RWPE2 (cell line): ENCODE measurements at places on chromosomes 2 and 18.

GRCh38 chr2:218607436-218608115 lies at the start of gene PLCD4:
Gene PLCD4 (plus strand): TSS chr2:218607899. CDS start chr2:218615740, 7,841 bp downstream.
- DNase-seq: peak; percentile 78

DNA sequence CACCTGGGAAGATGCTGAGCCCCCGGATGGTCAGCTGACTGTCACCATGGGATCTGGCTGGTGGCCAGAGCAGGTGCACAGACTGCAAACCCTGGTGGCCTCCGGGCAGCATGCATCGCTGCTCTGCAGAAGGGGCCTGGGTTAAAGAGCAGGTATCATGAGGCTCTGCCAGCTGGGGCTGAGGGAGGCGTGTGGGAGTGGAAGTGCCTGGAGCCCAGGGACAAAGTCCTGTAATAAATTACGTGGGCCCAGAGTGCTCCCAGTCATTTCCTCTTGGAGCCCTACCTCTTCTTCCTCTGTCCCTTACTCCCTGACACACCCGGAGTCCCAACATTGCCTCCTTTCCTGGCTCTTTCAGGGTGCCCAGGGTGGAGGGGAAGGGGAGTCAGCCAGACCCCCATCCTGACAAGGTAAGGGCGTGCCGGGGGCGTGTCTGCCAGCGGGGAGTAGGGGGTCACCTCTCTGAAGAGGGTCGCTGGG lies at the start of gene MYO7B:
Gene MYO7B (plus strand): TSS at position 262 of the 480 bp plus-strand sequence. CDS start 24,040 bp downstream, outside the sequence.
- no peak for DNase-seq

DNA sequence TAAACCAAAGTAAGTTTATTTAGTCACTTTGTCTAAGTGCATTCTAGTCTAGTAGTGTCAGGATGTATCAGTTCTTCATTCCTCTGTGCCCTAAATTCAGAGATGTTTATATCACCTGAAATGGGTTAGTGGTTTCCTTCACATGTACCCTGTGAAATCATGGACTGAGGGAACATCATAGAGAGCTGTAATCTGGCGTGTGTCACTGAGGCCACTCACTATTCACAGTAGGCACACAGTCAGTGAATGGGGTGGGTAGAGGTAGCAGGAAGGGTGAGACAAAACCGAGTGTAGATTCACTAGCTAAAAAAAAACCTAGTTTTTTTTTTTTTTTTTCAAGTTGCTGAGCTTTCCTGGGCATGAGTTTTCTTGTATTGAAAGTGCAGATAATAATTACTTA lies 5.6 kb downstream of the KIF5C start:
- no peak for DNase-seq

GRCh38 chr18:55485666-55486065 lies 102.3 kb downstream of the TCF4 start:
- DNase-seq: no peak

DNA sequence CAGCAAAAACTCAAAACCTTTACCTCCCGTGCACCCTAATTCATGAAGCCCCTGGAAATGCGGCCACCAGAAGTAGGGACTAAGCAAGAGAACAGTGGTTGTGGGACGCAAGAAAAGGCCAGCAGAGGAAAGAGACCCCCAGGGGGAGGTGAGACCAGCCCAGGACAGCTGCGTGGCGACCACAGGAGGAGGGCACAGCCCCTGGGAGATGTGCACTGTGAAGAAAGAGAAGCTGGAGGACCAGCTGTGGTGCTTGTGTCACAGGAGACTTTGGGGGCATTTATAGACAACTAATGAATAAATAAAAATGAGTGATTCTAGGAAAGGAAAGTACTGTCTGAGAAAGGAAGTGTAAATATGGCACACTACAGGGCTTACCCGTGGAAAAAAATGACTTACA lies 263.8 kb downstream of the EIPR1 start:
- DNase-seq: no peak

DNA sequence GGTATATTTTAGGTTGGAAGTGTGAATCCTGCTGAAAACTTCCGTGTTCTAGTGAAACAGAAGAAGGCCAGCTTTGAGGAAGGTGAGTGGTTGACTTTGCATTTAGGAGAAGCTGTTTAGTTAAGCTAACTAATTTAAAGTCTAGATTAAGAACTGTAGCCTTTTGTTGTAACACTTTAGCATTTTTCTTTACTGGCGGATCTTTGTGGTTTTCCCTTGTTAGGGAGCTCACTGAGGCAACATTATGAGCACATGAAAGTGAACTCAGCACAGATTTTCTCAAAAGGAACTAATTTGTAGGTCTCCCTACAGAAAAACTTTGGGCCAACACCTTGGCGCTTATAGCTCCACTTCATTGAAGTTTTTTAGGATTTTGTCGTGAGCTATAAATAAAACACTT lies 52.8 kb downstream of the XRCC5 start:
- DNase-seq: no peak

DNA sequence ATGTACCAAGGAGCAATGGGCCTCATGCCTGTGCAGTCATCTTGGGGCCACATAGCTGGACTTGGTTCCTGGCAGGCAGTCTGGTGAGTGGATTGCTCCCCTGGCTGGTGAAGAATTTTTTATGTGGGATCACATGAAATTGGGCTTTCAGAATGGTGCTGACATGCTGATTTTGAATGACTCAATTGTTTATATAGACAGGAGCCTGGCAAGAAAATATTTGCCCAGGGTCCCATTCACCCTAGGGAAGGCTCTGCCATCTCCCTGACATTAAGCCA lies 266.9 kb downstream of the DYSF start:
- no peak for DNase-seq

- DNase-seq: no peak
Observed at GRCh38 chr2:47937677-47938076, 31.4 kb upstream of the FBXO11 start.

- no peak for DNase-seq
Observed at GRCh38 chr2:222025881-222026271, 272.9 kb downstream of the PAX3 start.

- no peak for DNase-seq
Observed at GRCh38 chr2:25938345-25938744, 44.0 kb downstream of the KIF3C start.

GRCh38 chr18:3528231-3528630 lies 78.3 kb downstream of the TGIF1 start:
- DNase-seq: no peak
